ENCODE measurements at places on chromosomes 7 and 10.

GRCh38 chr7:130941322-130942210 lies 207.6 kb upstream of the KLF14 start:
- DNase-seq = no peak

DNA sequence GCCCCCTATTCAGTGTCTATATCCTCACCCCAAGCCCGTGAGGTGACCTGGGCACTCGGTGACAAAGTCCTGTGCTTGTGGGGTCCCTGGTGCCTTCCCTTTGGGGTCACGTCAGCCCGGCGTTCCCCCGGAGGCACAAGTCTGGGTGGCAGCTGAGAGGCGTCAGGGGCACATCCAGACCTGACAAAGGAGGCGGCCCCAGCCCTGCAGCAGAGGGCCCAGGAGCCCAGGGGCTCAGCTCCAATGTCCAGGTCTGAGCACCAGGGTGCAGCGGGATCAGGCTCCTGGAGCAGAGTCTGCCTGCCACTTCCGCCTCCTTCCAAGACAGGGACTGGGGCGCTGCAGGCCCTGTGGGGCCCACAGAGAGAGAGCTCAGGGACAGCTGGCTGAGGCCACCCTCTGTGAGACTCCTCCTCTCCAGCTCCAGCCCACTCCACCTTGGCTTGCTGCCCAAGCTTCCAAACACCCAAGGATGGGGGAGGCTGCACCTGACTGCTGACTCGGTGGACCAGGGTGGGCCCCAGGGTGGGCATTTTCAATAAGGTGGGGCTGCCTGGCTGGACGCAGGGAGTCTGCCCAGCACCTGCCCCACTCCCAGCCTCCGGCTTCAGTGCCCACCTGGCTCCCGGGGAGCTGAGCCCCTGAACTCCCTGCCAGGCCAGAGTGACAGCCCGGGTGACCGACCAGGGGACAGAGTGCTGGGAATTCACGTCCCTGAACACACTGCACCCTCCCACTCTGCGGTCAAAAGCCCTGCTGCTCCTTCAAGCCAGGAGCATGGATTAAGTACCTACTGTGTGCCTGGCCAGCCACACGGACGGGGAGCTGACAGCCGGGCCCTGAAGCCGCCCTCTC lies 1.0 kb upstream of the KNDC1 start:
- no peak for DNase-seq

- DNase-seq = no peak
Observed at GRCh38 chr7:80532153-80532552, 20.3 kb upstream of the GNAT3 start.

- DNase-seq = no peak
Observed at GRCh38 chr10:33015761-33016547, 57.9 kb upstream of the ITGB1 start.

DNA sequence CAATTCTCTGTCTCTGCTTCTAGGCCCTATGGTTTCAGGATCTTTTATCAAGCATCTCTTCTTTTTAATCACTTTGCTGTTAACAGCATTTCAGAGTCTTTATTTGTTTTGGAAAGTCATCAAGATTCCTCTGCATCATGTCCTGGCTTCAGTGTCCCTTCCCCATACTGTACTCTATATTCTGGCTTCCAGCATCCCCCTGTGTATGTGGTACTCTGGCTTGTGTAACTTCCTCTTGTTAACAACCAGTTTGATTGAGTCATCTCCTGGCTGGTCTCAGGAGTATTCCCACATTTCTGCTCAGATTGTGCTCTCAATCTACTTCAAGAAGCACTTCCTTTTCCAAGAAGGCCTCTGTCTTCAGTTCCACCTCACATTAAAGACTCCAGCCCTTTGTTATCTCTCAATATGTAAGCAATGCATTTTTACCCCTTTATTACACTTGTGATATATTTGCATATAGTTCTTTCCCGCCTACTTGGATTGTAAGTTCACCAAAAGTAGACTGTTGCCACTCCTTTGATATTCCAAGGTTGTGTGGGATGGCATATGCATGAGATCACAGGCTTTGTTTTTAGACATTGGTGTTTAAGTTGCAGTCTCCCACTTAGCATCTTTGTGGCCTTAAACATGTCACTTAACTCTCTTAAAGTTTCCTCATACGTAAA lies 15.1 kb upstream of the ATE1 start:
- DNase-seq = no peak

DNA sequence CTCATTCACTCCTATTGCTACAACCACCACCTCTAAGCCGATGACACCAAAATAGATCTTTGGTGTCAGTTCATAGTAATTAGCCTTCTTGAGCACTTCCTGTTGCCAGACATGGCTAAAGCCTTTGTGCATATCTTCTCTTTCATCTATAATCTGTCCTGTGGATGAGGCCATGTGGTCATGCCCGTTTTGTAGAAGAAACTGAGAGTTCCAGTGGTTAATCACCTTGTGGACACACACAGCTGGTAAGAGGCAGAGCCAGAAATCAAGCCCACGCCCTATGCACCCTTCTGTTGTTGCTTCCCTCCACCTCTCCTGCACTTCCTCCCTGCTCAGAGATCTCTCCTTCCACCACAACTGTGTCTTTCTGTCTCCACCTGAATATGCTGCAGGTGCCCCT lies 285.1 kb upstream of the PFKP start:
- no peak for DNase-seq

DNA sequence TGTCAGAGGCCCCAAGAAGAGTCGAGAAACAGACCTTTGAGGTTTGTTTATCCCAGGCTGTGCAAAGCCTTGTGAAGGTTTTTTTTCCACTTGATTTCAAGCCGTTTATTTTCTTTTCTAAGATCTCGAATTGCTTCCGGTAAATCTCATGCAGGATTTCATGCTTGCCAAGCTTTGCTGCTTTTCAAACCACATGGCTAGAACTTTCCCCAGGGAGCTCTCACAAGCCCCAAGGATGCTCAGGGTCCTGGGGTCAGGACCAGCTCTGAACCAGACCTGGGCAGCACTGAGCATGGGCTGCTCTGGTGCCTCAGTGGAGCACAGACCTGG lies 48.0 kb upstream of the AQP1 start:
- no peak for DNase-seq

DNA sequence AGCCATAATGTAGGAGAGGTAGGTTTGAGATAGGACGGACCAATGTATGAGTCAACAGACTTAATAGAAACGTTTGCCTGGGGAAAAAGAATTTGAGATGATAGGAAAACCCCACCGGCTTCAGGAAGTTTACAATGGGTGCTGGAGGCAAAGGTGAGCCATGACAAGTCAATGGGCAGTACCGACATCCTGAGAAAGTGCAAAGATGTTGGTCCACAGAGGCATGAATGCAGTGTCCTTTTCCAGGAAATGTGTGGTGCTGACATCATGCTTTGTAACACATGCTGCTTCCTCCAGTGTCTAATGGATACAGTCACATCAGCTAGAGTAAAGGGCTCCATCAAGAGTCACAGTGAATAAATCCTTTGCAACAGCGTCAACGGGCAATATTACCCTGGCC lies 533.6 kb downstream of the INHBA start:
- DNase-seq = no peak

GRCh38 chr10:117900280-117900679 lies 146.5 kb downstream of the RAB11FIP2 start:
- DNase-seq = no peak

- no peak for DNase-seq
Observed at GRCh38 chr7:30469303-30469702, 9.3 kb downstream of the NOD1 start.

DNA sequence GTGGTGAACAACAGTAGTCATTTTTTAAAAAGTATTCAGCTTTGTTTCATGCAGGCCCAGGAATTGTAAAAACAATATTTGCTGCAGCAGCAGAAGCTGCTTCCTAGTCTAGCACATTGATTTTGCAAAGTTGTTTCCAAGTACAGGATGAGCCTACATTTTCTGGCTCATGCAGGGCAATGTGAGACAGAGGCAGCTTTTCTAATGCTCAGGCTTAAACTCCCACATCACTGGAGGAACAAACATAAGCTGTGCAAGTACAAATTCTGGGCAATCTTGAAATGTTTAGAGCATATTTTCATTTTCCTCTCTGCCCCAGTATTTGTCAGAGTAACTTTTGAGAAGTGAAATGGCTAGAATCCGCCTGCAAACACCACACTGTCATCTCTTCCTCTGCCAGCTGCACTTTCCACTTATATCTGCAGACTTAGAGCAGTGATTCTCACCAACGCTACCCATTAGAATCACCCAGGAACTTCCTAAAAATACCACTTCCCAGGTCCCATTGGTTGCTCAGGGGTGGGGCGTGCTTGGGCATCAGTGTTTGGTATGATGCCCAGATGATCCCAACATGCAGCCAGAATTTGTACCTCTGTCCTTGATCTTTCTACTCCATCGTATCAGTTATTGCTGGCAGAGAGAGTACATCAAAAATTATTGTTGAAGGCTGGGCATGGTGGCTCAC lies 304.1 kb upstream of the LRGUK start:
- DNase-seq = no peak

DNA sequence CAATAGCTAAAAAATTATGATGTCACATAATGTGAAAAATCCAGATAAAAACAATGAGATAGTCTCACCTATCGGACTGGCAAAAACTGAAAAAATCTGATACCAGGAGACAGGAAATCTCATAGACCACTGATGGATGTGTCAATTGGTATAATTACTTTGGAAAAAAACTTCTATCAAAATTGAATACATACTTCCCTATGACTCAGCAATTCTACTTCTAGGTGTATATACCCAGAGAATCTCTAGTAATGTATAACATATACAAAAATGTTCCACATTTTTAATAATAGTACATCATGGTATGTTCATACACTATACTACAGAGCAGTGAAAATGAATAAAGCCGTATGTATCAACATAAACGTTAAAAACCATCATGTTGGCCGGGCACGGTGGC lies 34.9 kb downstream of the SHTN1 start:
- no peak for DNase-seq

- no peak for DNase-seq
Observed at GRCh38 chr7:2157473-2158279, 75.1 kb downstream of the MAD1L1 start.

DNA sequence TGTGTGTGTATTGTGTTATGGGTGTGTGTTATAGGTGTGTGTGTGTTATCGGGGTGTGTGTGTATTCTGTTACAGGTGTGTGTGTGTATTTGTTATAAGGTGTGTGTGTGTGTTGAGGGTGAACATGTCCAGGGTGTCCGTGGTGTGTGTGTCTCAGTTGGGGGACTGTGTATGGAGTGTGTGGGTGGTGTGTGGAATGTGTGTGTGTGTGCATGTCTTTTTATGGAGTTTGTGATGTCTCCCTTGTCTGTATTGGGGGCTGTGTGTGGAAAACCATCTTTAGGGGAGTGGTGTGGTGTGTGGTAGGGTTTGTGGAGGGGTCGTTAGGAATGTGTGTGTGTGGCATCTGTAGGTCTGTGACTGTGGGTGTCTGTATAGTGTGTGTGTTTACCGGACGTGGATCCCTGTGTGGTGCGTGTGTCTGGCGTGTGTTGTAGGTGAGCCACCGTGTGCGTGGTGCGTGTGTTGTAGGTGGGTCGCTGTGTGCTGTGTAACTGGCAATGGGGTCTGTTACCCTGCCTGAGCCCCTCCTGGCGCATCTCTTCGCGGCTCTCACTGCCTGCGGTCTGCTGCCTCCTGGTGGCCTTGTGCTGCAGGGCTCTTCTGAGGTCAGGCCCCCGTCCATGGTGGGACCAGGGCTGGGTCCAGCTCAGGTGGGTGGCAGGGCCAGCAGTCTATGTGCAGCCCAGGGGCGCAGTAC lies 61.7 kb downstream of the PALD1 start:
- no peak for DNase-seq

DNA sequence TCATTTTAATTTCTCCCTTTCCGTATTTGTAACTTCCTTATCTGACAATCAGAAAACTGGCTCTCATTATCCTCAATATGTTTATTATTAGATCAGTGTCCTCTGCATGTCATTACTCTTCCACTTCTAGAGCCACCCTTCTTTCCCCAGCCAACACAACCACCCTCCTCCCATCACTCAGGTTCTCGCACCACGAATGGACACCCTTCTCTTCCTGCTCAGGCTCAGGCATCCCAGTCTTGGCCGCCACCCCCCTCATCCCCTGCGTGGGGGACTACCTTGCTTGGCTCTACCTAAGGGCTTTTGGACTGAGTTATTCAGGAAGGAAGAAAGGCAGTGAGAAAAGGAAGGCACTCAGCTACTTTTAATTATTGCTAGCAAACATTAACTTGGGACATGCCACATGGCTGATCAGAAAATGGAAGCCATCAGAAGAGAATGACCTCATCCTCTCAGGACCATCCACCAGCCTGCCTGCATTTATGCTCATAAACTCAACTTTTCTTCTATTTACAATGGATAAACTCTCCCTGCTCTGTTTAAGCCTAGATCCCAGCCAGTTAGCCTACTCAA lies 199.9 kb upstream of the PLXNA4 start:
- no peak for DNase-seq

DNA sequence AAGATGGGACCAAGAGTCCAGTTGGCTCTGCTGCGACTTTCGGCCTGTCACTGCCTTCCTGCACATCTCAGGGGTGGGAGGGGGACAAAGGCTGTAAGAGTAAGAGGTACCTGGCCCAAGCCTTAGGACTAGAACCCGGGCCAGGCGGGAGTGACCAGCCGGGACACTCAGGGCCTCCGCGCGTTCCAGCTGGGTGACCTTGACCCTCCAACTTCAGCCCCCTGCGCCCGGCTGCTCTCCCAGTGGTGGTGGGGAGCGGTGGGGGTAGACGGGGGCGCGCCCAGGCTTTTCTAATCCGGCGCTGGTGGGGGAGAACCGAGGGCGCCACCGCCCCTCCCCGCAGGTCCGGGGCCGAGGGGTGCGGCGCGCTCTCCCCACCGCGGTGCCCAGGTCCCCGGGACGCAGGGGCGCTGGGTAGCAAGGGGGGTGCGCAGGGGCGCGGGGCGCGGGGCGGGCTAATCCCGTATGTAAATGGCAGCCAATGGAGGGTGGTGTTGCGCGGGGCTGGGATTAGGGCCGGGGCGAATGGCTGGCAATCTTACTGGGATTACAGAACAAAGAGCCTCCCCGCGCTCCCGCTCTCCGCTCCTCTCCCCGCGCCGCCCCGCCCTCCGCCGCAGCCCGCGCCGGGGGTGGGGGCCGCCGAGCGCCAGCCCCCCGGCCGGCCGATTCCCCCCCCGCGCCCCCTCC lies at the start of gene GTF2IRD1:
Gene GTF2IRD1 (plus strand): TSS at position 585 of the 690 bp plus-strand sequence. CDS start 54,175 bp downstream, outside the sequence.
- DNase-seq = no peak

Measured in cortex of kidney (tissue), 1 donor.